ENCODE measurements at places on chromosomes 13 and 19.

- DNase-seq, result no peak
Observed at GRCh38 chr13:110450941-110451730, 110.4 kb downstream of the RAB20 start.

DNA sequence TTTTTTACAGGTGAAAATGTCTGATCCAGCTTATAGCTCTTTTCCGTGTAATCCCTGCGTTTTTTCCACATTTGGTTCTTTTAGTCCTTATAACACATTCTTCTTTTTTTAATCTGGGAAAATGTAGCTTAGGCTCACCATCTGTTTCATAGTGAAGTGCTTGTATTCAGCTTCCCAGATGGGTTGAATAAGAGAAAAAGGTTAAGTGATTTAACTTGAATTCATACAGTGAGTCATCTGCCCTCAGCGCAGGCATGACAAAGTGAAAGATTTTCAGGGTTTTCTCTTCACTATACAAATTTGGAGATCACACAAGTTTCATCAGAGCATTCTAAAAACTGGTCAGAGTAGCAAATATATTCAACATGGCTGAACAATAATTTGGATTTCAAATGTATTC is 224.8 kb downstream of the SPRY2 start:
- DNase-seq, result no peak

DNA sequence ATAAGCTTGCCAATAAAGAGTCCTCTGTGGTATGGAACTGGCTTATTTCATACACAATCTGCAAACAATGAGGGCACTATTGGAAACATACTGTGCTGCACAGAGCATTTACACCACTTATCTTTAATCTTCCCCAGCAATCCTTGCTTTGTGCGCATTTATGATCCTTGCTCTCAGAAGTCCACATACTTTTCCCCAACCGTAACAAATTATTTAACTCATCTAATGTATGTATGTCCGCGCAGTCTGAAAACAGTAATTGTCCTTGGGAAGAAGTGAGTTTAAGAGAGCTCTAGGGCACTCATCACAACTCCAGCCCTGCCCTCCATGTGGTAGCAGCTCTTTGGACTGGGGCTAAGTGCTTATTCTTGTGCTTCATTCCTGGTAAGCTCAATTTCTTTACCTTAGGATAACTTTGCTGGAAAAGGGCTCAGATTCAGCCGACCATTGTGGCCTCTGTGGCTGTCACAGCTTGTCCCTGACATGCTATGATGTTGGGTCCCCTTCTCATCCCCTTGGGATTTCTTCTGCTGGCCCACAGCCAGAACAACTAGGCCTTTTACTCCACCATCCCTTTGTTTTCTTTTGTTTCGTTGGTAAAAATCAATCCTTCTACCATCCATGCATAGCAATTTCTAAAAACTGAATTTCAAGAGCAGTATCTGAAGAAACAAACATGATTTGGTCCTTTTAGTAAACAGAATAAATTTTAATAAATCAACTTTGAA is 152.7 kb downstream of the TNFRSF19 start:
- DNase-seq, result no peak

DNA sequence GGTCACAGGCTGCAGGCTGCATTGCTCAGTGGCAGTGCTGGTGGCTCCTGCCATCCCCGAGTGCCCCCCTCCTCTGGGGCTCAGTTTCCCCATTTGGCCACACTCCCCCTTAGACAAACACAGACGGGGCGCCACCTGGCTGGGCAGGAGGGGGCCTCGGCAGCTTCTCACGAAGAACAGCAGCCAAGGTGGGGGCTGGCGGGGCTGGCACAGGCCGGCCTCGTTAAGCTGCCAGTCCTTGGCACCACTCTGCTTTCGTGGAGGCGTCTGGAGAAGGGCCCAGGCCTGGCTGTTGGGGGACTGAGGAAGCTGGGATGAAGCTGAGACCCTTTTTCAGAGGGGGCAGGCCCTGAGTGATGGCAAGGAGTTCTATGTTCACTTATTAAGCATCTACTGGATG is 3.7 kb upstream of the ZNRF4 start:
- DNase-seq, result no peak

DNA sequence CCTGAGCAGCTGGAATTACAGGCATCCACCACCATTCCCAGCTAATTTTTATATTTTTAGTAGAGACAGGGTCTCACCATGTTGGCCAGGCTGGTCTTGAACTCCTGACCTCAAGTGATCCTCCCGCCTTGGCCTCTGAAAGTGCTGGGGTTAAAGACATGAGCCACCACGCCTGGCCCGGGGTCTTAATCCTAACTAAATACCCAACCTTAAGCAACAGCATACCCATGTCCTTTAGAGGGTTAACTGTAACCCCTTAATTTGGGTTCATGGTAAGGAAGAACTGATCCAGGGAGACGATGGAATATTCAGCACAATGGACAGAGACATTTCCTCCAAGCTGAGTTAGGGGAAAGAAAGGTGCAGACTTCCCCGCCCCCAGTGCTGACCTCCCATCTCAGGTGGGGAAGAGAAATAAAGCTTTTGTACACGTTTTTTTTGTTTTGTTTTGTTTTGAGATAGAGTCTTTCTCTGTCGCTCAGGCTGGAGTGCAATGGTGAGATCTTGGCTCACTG is 8.7 kb upstream of the GALP start:
- DNase-seq, result no peak

- no peak for DNase-seq
Observed at GRCh38 chr13:58879114-58879513, 1247.6 kb downstream of the PCDH17 start.

DNA sequence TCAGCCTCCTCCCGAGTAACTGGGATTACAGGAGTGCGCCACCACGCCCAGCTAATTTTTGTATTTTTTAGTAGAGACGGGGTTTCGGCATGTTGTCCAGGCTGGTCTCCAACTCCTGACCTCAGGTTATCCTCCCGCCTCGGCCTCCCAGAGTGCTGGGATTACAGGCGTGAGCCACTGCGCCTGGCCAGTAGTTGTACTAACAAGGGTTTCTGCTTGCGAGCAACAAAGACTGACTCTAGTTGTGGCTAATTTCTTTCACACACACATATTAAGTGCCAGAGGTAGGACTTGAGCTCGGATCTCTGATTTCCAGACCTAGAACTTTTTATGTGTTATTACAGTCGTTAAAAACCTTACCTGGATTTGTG is 635 bp upstream of the PCCA start:
- DNase-seq, result no peak

DNA sequence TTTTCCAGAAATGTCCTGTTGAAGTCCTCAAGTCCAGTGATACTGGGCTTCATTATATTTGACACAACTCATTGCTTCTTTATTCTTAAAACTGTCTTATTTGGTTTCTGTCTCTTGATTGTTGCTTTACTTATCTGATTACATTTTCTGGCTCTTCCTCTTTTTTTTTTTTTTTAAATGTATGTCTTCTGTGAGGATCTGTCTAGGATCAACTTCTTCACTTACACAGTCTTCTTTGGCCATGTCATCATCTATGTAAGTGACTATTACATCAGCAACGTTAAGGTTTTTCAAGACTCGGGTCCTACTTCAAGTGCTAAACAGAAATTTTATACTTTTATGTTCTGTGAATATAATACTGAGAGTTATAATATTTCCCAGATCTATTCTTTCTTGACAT is 162.1 kb downstream of the PDS5B start:
- no peak for DNase-seq

DNA sequence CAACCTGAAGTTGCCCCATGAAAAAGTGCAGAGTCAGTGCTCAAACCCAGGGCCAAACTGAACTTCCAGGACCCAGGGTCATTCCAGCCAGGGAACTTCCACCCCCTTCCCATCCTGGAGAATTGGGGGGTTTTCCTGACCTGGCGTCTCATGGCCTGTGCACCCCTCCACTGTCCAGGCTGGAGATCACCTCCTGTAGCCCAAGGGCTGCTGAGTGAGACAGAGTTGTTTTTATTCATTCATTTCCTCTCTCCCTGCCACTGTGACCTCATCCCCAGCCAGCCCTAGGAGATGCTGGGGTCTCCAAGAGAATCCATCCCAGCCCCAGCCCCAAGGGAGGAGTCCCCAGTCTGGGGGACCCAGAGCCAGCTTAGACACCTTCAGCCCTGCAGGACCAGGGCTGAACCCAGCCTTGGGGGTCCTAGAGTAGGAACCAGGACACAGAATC is 4.2 kb downstream of the FCHO1 start:
- no peak for DNase-seq

GRCh38 chr13:113579686-113580085 is 4.9 kb upstream of the TFDP1 start:
- DNase-seq, result no peak

DNA sequence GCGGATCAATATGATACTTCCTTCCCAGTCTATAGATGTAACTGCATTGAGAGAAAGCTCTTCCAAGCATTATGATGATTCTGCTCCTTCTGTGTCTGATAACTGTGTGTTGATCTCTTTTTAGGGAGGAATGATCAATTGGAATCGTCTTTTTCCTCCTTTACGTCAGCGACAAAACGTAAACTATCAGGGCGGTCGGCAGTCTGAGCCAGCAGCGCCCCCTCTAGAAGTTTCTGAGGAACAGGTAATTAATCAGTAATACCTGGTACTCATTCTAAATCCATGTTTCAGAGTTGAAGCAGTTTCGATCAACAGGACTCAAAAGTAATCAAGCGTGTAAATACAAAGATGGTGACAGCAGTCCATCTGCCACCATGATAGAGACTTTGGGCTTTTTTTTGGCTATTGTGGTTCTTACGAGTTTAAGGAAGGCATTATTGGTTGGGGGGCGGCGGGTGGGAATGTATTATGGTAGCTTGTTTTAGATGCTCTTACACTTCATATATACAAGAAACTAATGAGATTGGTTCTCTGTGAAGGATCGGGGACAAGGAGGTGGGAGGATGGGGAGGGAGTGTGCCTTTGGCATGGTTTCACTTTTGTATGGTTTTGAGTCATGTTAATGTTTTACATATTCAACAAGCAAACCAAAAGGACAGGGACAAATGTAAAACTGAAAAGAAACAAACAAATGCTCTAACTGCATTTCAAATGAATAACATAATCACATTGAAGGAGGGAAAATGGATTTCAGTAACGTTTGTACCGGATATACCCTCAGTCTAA is 60.7 kb upstream of the GPR183 start:
- DNase-seq, result no peak

GRCh38 chr19:18995804-18996241 is 37.5 kb downstream of the SUGP2 start:
- peak; percentile 81 for DNase-seq

- DNase-seq, result no peak
Observed at GRCh38 chr13:44273991-44274770, 99.4 kb upstream of the SERP2 start.

DNA sequence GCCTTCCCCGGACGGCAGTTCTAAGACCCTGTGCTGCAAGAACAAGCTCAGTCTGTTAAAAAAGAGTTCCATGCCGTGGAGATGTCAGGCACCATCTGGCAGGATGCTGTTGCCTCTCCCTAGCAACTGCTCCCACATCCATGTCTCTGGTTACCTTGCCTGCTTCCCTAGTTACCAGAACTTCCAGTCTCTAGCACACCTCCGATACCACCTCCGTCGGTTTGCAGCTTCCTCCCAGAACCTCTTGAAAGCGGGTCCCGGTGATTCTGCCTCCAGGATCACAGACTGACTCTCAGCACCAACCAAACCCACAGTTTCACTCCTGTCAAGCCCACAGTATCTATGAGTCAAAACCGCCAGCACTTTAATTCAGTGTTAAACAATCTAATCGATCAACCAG is 55.4 kb downstream of the KCTD12 start:
- no peak for DNase-seq

DNA sequence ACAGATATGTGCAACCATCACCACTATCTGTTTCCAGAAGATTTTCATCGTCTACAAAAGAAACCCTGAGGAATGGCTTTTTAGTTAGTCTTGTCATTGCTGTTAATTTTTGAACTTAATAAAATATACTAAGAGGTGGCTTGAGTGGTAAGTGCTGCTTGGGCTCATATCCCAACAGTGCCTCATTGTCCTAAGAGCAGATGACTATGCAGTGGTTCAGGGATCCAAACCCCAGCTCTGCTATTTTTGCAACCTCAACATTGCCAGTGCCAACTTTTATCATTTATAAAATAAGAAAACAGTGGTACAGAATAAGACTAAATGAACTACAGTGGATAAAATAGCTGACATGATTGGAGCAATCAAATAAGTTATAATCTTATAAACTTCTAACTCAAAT is 123.2 kb upstream of the SLC7A1 start:
- no peak for DNase-seq

DNA sequence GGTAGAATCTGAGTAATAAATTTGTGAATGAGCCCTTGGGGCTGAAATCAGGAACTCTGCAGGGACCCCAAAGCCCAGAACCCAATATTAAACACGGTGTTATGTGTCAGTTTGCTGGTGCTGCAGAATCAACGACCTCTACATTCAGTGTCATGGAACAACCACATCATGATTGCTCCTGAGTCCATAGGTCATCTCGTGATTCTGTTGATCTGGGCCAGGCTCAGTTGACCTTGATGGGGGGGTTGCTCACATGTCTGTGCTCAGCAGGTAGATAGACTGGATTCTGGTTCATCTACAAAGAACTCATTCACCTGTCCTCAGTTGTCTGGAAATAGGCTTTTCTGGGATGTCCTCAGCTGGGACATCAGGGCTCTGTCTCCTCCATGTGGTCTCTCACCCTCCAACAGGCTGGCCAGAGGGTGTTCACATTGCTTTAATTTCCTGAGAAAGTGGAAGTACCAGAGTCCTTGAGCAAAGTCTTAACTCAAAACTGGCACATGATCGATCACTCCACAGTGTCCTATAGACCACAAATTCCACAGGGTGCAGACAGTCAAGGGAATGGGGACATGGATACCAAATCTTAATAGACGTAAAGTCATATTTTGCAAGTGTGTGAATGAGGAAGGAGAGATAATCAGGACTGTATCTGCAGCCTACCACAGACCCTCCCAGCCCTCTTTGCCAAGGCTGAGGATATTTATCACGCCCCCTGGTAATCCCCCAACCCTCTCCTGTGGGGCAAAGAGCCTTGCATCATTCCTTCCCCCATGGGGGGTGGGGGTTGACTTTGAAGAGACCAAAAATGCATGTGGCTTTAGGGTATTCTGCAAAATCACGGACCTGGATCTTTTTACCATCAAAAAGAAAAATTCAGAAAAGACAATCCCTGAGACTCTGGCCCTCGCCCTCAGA is 39.3 kb upstream of the IGFL1 start:
- no peak for DNase-seq

GRCh38 chr19:52048555-52049501 is at the start of gene ZNF432:
ZNF432 (minus strand) TSS chr19:52048838; CDS start chr19:52046868, 1,970 bp downstream.
- DNase-seq, result peak; percentile 96

- no peak for DNase-seq
Observed at GRCh38 chr13:24166561-24166960, 6.0 kb downstream of the SPATA13 start.

- peak; percentile 91 for DNase-seq
Observed at GRCh38 chr19:52028027-52028779, at the start of gene ZNF614. ZNF614 (minus strand) TSS chr19:52028379; CDS start chr19:52025745, 2,634 bp downstream.

Data from left kidney (tissue), 8 donors.